Left ventricle myocardium superior (tissue), 1 donor: ENCODE measurements at places on chromosomes 1 and 21. TPM values are rescaled to one million over a fixed set of nuclear protein-coding genes. Genes with fewer than 3 reads are reported as not detected.

Gene TMCO4
- total RNA-seq = 8.9 TPM

Gene OR6N1
- total RNA-seq = not detected

Gene TTC34
- 0.59 TPM for total RNA-seq

Gene LAMB3
- 5.2 TPM for total RNA-seq

Gene CLCA1
- total RNA-seq = not detected

Gene VANGL2
- total RNA-seq = 2.6 TPM

DNA sequence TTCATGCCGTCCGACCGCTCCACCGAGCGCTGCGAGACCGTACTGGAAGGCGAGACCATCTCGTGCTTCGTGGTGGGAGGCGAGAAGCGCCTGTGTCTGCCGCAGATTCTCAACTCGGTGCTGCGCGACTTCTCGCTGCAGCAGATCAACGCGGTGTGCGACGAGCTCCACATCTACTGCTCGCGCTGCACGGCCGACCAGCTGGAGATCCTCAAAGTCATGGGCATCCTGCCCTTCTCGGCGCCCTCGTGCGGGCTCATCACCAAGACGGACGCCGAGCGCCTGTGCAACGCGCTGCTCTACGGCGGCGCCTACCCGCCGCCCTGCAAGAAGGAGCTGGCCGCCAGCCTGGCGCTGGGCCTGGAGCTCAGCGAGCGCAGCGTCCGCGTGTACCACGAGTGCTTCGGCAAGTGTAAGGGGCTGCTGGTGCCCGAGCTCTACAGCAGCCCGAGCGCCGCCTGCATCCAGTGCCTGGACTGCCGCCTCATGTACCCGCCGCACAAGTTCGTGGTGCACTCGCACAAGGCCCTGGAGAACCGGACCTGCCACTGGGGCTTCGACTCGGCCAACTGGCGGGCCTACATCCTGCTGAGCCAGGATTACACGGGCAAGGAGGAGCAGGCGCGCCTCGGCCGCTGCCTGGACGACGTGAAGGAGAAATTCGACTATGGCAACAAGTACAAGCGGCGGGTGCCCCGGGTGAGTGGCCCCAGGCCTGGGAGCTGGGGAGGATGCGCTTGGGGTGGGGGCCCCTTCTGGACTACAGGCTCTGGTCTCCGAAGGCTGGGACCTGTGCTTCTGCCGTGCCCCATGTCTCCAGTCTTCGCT, 1.1 kb downstream of the SKI start:
- DNase-seq = peak; percentile 89

DNA sequence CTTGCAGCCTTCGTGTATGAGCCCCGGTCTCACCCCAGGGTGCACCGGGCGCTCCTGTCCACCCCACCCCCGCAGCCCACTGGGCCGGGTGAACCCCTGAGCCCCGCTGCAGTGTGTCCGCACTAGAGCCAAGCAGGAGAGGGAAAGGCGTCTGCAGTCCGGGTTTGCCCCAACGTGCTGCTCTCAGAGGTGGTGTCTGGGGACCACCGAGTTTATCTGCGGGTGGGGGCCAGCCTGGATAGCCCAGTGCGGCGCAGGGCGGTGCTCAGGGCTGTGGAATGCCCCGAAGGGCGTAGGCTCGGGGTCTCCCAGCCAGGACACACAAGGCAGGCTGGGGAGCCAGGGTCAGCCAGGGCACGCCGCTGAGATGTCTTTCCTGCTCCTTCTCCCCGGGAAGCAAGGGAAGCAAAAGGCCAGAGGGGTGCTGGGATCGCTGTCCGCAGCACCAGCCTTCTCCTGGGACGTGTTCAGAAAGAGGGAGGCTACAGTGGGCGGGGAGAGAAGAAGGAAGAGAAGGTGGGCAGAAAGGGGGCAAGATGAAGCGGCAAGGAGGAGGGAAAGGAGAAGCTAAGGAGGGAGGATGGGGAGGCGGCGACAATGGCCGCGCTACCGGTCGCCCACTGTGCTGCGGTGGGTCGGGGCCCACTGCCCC, 56.6 kb downstream of the MAB21L3 start:
- DNase-seq = peak; percentile 49

- DNase-seq = no peak
These were observed 40.9 kb upstream of the DAB1 start for GRCh38 chr1:57464756-57465155.

- no peak for DNase-seq
These were observed 84.5 kb upstream of the POU3F1 start for GRCh38 chr1:38131024-38131585.

- peak; percentile 92 for DNase-seq
These were observed 200.7 kb upstream of the RAB4A start for GRCh38 chr1:229070168-229070567.

DNA sequence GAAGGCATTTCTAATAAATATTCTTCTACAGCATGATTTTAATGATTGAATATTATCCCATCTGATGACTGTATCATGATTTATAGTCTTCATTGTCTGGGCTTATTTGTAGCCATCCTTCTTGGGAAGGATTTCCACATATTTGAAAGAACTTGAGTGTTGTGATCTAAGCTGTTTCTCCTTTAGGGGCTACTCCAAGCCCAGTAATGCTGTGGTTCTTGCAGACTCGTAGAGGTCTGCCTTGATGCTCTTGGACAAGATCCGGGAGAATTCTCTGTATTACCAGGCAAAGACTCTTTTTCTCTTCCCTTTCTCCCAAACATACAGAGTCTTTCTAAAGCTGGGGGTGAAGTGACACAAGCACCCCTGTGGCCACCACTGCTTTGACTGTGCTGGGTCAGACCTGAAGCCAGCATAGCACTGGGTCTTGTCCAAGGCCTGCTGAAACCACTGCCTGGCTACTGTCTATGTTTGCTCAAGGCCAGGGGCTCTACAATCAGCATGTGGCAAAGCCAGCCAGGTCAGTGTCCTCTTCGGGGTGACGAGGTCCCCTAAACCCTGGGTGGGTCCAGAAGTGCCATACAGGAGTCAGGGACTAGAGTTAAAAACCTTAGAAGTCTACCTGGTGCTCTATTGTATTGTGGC, 107.4 kb downstream of the GIPC2 start:
- no peak for DNase-seq

- DNase-seq = peak; percentile 15
These were observed 8.0 kb downstream of the MMEL1 start for GRCh38 chr1:2624735-2625300.

- peak; percentile 50 for DNase-seq
These were observed 43.2 kb upstream of the FMO2 start for GRCh38 chr1:171141688-171142415.

DNA sequence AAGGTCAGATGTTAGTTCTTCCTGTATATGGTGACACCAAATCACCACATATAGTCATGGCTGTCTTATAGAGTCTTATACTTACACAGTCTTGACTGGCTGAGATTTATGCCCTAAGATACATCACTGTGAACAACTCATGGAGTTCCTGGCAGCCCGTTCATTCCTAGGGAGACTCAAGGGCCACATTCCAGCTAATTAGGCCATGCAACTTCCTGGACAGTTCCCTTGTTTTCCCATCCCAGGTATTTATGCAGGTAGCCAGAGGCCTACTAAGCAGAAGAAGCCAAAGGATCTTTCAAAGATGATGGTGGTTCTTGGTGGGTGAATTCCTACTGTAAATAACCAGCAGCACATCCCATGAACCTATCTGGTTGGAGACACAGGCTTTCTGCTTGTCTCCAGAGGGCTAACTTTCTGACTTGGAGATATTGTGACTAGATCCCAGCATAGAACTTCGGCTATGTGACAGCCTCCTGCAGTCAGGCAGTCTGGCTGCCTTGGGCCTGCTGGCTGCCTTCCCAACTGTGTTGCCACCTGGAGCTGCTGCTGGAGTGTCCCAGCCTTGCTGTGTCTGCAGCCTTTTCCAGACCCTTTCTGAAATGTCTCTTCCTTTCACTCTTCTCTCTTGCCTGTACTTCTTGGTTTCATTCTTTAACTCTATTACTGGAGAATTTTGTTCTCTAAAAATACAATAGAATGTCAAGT, 283.8 kb downstream of the CACNA1E start:
- no peak for DNase-seq

- no peak for DNase-seq
These were observed 457.0 kb upstream of the PROX1 start for GRCh38 chr1:213530611-213531320.

GRCh38 chr1:248805876-248806275, 19.8 kb downstream of the SH3BP5L start:
- DNase-seq = no peak

DNA sequence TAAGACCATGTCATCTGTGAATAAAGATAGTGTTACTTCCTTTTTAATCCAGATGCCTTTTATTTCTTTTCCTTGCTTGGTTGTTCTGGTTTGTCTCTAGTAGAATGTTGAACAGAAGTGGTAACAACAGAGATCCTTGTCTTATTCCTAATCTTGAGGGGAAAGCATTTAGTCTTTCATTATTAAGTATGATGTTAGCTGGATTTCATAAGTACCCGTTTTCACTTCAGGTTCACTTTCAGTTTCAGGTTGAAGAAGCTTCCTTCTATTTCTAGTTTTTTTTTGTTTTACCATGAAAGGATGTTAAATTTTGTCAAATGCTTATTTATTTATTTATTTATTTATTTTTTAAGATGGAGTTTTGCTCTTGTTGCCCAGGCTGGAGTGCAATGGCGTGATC, 22.3 kb upstream of the AGPAT3 start:
- no peak for DNase-seq

DNA sequence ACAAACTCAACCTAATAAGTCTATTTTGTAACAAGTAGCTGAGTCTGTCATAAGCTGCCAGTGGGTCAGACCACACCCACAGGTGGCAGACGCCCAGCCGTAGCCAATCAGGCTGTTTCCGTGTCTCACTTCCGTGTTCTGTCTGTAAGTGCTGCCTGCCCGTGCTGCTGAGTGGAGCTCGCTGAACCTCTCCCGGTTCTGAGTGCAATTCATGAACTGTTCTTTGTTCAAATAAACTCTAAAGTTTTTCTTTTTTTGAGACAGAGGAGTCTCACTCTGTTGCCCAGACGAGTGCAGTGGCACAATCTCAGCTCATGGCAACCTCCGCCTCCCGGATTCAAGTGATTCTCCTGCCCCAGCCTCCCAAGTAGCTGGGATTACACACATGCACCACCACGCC, 25.1 kb downstream of the POFUT2 start:
- no peak for DNase-seq

- no peak for DNase-seq
These were observed 769 bp upstream of the ADAMTS4 start for GRCh38 chr1:161199506-161200139.

GRCh38 chr1:21894034-21894881, 42.9 kb downstream of the HSPG2 start:
- peak; percentile 68 for DNase-seq

DNA sequence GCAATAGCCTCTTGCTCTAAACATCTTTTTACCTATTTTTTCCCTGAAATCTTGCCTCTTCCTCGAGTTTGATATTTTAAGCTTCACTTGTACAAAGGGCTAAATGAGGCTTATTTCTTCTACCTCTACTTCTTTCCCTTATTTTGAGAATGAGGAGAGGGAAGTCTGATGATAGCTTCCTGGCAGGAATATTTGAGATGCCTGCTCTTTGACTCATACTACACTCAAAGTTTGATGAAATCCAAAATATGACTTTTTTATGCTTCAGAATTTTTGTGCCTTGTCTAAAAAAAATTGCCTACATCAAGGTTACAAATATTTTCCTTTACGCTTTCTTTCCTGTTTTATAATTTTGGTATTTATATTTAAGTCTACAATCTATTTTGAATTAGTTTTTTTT, 624.4 kb upstream of the PLXNA2 start:
- DNase-seq = no peak

DNA sequence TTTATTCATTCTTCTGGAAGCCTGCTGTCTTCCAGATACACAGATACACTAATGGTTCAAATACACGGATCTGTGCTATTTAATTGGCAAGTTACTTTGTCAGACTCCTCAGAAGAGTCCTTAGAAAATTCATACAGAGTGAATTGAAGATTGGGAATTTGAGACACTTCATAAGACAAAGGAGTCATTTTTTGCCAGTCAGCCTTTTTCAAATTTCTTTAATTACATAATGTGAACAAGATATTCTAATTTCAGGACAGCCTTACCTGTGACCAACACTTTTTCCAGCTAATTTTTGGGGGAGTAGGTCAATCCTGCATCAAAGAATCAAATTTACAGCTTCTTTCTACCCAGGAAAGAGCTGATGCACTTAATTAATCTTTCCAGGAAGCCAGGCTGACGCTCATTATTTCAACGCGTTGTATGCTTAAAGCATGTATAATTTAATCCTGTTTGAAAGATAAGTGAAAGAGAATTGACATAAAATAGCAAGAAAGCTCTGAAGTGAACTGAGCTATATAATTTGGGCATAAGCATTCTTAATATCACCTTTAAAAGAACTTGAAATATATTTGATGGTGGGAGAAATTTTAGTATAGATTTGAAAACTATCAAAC, 12.8 kb upstream of the NRIP1 start:
- no peak for DNase-seq

GRCh38 chr1:220430059-220430458, 97.9 kb upstream of the MARK1 start:
- DNase-seq = no peak

- no peak for DNase-seq
These were observed 8.3 kb upstream of the CSF1 start for GRCh38 chr1:109902204-109902985.

GRCh38 chr21:14076143-14076806, 134.5 kb downstream of the LIPI start:
- DNase-seq = no peak

GRCh38 chr1:16101623-16102022, 28.2 kb upstream of the FAM131C start:
- no peak for DNase-seq
